Muscle of back (tissue), 13 donors: ENCODE measurements at places on chromosomes 6 and 20.

GRCh38 chr20:58001381-58001780 is 227.1 kb downstream of the ANKRD60 start:
- peak; percentile 68 for DNase-seq

GRCh38 chr6:6177754-6178153 is 142.7 kb downstream of the F13A1 start:
- DNase-seq, result no peak

GRCh38 chr6:78517399-78517798 is 350.0 kb upstream of the IRAK1BP1 start:
- no peak for DNase-seq

GRCh38 chr6:37126961-37127616 is 42.9 kb upstream of the PIM1 start:
- no peak for DNase-seq

- peak; percentile 35 for DNase-seq
These were observed 54.0 kb downstream of the TMEM242 start for GRCh38 chr6:157269261-157269794.

- DNase-seq, result no peak
These were observed 124.7 kb upstream of the SUPT3H start for GRCh38 chr6:45502456-45502855.

- no peak for DNase-seq
These were observed 88.6 kb downstream of the BFSP1 start for GRCh38 chr20:17442588-17442987.

DNA sequence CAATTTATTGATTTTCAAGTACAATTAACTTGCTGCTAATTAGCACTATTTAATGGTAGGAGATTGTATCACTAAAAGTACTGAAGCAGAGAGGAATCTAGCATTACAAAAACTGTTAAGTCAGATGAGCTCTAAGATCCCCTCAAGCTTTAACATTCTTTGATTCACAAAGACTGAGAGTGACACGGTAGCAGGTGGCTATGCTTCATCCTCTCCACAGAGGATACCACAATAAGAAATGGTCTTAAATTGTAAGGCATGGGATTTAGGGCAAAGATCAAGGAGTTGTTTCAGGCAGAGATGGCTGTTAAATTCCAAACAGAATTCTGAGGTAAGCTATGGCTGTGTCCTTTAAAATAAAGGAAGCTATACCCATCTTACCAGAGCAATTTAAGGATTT is 67.8 kb upstream of the BEND6 start:
- no peak for DNase-seq

- DNase-seq, result no peak
These were observed 61.8 kb downstream of the NFATC2 start for GRCh38 chr20:51480507-51481270.

DNA sequence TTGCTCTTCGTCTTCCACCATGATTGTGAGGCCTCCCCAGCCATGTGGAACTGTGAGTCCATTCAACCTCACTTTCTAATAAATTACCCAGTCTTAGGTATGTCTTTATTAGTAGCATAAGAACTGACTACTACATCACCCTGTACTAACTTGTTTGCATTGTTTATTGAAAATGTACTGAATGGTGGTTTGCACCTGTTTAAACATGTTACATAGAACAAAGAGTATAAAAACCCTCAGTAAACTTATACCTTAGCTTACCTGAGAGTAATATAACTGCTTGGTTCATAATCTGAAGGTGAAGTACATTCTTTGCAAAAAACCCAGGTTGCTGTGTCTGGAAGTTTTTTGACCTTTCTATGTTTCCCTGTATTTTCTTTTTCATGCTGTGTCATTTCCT is 777.8 kb downstream of the TBC1D32 start:
- no peak for DNase-seq

DNA sequence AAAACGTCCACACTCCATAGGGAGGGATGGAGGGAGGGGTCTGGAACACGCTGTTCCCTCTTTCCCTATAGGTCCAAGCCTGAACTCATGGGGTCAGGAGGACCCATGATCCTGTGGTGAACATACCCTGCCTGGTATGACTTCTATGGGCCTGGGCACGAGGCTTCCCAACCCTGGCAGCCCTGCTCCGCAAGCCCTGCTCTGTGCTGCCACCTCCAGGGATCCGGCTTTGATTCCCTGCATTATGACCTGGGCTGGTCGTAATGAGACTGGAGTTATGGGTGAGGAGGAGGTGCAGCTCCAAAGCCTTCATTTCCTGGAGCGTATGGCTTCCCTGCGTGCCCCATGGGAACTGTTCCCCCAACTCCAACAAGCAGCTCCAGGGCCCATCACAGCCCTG is 54.9 kb downstream of the CDH22 start:
- DNase-seq, result no peak

DNA sequence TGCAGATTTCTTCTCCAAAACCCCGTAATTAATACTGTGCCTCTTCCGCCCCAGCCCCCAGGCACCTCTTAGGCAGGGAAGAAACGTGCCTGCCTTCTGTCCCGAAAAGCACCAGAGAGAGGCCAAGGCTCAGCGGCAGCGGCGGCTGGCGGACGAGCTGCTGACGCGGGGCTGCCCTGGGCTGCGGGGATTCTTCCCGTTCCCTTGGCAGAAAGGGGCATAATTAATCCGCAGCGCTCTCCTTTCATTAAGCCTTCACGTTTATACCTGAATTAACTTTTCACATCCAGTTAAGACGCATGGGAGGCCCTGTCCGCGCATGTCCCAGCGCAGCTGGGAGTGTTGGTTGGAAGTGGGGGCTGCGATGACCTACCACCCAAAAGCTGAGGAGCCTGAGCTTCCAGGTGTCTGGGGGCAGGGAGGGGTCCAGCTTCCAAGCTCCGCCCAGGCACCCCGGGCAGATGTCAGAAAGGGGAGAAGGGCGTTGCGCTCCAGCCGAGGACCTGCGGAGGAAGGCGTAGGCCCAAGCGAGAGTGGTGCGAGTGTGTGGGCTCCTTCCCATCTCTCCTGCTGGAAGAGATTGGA is 167.4 kb upstream of the LRFN2 start:
- no peak for DNase-seq

DNA sequence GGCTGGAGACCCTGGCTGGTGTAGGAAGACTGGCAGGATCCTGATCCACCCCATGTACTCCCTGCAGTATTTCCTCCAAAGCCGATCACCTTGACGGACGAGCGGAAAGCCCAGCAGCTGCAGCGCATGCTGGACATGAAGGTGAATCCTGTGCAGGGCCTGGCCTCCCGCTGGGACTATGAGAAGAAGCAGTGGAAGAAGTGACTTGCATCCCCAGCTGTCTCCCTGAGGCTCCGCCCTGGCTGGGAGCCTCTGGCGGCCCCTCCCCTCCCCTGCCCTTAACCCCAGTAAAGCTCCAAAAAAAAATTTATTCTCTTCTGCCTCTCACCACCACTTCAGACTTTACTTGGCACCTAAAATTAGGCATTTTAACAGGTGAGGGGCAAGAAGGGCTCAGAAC is 7.0 kb downstream of the COX4I2 start:
- no peak for DNase-seq

DNA sequence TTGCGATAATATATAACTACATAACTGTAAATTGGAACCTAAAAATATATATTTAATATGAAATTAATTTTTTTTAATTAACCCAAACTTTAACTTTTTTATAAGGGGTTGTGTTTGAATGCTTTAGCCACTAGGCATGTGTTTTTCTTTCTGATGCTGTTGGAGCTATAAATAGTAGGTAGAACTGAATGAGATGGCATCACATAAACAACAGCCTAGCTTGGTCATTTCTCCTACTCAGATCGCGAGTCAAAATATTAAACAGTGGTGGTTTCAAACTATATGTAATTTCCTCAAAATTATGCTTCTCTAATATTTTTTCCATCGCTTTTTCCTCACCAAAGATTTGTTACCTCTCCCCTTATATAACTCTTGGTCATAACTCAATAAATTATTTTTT is 243.2 kb downstream of the ARID1B start:
- no peak for DNase-seq

DNA sequence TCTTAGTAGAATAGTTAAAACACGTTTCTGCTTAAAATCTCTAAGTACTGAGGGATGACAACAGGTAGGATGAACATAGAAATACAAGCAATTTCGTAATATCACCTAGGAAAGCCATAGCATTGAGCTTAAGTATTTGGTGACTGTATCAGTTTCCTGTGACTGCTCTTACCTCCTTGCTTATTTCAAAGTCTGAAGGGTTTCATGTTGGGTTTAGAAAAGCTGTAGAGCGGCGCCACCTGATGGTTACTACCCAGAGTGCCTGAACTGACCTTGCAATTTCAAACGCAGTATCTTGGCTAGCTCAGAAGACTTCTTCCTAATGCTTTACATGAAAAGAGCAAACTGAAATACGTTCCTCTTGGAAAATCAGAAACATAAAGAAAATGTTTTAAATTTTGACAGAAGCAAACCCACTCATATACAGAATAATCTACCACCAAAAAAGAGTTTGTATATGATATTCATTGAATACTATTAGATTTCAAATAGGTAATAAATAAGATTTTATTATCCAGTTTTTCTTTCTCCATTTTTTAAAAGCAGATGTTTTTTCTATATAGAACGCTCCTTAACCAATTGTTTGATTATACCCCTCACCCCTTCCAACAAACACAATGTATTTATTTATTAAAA is 82.3 kb upstream of the RIPOR2 start:
- peak; percentile 38 for DNase-seq

GRCh38 chr6:47241742-47242482 is 67.8 kb downstream of the TNFRSF21 start:
- peak; percentile 27 for DNase-seq

GRCh38 chr20:9241721-9242427 is 173.0 kb downstream of the PLCB4 start:
- no peak for DNase-seq

DNA sequence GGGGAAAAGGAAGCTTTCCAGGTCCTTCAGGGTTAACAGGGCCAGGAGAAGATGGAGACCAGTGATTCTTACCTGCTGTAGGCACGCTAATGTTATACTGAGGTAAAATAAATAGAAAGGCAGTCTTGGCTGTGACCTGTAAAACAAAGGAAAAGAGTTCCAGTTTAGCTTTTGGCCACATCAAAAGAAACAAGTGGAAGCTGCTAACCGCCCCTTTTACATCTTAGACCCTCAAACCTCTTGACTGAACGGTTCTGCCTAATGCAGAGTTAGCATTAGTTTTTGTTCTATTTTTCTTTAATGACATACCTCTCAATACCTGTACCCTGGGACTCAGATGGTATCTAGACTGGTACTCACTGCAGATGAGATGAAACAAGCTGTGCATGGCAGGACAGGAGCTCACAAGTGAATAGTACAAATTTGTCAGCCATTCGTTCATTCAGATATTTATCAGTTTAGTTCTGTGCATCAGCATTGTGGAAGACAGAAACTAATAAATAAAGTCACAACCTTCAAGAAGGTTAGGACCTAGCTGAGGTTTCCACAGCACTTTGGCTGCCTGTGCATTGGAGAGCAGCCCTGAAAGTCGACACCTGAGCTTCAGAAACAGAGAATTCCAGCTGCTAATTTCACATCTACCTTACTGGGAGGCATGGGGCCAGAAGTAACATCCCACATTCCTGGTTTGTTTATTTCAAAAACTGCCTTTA is 41.0 kb downstream of the TRAM2 start:
- DNase-seq, result no peak

DNA sequence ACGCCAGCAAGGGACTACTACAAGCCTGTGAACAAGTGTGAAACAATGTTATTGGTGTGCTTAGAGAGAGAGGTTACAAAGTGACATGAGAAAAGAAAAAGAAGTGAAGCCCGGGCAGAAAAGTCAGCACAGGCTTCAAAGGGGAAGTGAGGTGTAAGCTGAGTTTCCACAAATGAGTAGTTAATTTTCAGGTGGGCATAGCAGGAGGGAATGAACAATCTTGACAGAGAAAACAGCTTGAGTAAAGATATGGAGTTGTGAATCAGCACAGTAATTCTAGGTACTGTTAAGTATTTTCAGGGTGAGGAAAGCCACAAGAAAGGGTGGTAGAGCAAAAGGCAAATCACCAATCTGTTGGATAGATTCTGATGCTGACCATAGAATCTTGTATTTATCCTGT is 4.3 kb downstream of the KCNQ5 start:
- DNase-seq, result no peak

DNA sequence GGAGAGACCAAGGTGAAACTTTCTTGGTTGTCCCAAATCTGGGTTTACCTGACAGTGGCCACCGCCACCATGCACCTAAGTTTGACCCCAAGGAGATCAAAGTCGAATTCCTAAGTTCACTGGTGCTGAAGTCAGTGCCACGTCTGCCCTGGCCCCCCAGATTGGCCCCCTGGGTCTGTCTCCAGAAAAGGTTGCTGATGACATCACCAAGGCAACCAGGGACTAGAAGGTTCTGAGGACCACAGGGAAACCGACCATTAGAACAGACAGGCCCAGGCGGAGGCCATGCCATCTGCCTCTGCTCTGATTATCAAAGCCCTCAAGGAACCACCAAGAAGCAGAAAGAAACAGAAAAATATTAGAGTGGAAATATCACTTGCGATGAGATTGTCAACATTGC is 91.2 kb downstream of the DLL1 start:
- no peak for DNase-seq

DNA sequence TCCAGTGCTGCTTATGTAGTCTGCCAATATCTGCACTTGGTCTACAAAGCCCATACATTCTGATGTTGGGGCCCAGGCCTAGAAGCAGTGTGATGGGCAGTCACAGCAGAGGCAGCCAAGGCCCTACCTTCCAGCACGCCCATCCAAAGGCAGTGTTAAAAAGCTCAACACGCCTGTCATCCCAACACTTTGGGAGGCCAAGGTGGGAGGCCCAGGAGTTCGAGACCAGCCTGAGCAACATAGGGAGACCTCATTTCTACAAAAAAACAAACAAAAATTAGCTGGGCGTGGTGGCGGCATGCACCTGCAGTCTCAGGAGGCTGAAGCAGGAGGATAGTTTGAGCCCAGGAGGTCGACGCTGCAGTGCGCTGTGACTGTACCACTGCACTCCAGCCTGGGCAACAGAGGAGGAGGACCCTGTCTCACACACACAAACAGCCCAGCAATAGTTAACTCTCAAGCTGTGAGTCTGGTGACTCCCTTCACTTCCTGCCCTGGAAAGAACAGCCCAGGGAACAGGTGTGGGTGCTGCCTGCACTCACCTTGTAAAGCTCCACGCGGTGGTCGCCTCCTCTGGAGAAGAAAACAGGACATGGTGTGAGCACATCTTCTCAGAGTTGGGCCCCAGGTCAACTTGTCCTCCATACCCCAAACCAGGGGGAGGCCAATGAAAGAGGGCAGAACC is 68.8 kb downstream of the PYGB start:
- no peak for DNase-seq

GRCh38 chr6:101909366-101909765 is 515.9 kb downstream of the GRIK2 start:
- peak; percentile 13 for DNase-seq

DNA sequence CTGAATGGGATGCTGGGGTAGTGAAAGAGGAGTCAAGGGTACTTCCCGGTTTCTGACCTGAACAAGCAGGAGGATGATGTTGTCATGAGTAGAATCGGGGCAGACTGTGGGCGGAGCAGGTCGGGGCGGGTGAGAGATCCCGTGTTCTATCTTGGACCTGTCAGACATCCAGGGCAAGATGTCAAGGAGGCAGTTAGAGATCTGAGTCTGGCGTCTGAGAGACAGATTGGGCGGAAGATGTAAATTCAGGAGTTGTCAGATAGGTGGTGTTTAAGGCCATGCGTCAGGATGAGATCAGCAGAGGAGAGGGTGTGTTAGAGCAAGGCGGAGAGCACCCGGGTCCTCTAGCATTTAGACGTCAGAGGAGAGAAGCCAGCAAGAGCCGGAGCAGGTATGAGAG is 115.5 kb downstream of the DLGAP4 start:
- no peak for DNase-seq
